Skeletal muscle tissue (tissue), 5 donors: ENCODE measurements at places on chromosomes 2 and 18. TPM values are rescaled to one million over a fixed set of nuclear protein-coding genes. Genes with fewer than 3 reads are reported as not detected.

BBS5 gene
- total RNA-seq, result 8.4 TPM

ELOA2 gene
- not detected for total RNA-seq

NT5C1B gene
- total RNA-seq, result not detected

CHST10 gene
- 12.5 TPM for total RNA-seq

SULT6B1 gene
- total RNA-seq, result not detected

ACOXL gene
- not detected for total RNA-seq

CCDC195 gene
- not detected for total RNA-seq

PLEK gene
- 9.4 TPM for total RNA-seq

ERFE gene
- total RNA-seq, result 4.2 TPM

SDC1 gene
- 2.1 TPM for total RNA-seq

CD8A gene
- not detected for total RNA-seq

CNNM4 gene
- total RNA-seq, result 6.3 TPM

PPP4R3B gene
- total RNA-seq, result 53.8 TPM

MPP4 gene
- under 0.01 TPM for total RNA-seq

MARCHF4 gene
- not detected for total RNA-seq

IGFBP2 gene
- 99.7 TPM for total RNA-seq

NEU4 gene
- 4.2 TPM for total RNA-seq

IGFBP5 gene
- total RNA-seq, result 260 TPM
